ENCODE measurements at places on chromosomes 2 and 18.

DNA sequence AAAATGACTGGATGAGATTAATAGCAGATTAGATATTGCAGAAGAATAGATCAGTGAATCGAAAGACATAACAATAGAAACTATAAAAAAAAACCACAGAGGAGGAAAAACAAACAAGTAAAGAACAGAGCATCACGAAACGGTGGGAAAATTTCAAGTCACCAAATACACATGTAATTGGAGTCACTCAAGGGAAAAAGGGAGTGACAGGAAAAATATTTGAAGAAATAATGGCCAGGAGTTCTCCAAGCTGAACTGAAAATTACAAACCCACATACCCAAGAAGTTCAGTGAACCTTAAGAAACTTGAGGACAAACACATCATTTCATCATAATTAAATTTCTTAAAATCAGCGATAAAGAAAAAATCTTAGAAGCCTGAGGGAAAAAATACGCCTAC, 11.0 kb upstream of the IL1R1 start:
- DNase-seq = no peak

GRCh38 chr2:174815526-174815925, 51.3 kb upstream of the CHRNA1 start:
- DNase-seq = no peak

DNA sequence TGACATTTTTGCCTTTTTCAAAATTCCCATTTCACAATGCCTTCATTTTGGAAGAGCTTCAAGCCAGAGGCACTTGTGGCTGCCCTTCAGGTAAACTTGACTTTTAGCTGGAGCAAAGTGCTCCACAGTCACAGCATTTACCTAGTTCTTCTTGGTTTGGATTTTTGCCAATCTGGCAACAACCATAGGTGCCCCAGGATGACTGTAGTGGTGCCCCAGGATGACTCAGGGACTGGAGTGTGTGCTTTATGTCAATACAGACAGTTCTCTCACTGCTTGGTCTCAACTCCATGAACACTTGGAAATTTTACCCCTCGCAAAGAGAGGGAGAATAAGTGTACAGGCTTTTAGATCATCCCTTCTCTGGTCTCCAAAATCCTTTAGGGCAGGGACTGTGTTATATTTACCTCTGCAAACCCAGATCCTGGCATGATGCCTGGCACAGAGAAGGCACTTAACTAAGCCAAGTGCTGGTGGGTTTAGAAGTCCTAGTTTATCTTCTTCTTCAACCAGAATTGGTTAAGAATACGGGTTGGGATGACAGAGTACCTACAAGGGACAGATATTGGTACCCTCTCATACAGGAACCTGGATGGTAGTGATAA, 15.3 kb upstream of the PTPN4 start:
- DNase-seq = peak; percentile 47

- no peak for DNase-seq
These were observed 10.6 kb downstream of the PDE1A start for GRCh38 chr2:182416191-182416590.

GRCh38 chr2:75605770-75606529, 40.6 kb upstream of the MRPL19 start:
- DNase-seq = no peak

DNA sequence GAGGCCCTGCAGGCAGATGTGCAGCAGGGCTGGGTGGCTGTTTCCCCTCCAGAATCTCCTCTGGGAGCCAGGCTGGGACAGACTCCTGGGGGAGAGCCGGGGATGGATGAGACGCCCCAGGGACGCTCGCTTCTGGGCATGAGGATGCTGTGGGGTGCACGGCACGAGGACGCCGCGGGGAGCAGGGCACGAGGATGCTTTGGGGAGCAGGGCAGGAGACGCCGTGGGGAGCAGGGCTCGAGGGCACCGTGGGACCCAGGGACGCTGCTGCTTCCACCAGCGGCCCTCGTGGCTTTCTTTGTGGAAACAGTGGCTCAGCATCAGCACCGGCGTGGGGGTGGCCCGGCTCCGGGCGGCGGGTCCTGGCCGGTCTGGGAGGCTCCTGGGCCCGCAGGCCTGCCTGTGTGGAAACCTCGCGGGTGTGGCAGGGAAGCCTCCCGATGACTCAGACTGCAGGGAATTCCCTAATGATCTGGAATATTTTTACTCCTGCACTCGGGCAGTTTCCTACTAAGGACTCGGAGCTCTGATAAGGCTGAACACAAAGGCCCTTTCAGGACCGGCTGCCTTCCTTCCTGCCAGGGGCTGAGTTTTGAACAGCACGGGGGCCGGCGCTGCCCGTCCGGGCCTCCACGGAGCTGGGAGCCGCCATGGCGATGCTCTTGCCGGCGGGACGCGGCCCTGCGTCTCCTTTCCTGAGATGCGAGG, 62.6 kb downstream of the NFATC1 start:
- DNase-seq = no peak

GRCh38 chr2:36770542-36771287, 74.2 kb downstream of the VIT start:
- DNase-seq = peak; percentile 48

GRCh38 chr2:64391940-64392339, 62.0 kb upstream of the LGALSL start:
- no peak for DNase-seq

GRCh38 chr18:697800-698199, 14.6 kb downstream of the ENOSF1 start:
- DNase-seq = no peak

DNA sequence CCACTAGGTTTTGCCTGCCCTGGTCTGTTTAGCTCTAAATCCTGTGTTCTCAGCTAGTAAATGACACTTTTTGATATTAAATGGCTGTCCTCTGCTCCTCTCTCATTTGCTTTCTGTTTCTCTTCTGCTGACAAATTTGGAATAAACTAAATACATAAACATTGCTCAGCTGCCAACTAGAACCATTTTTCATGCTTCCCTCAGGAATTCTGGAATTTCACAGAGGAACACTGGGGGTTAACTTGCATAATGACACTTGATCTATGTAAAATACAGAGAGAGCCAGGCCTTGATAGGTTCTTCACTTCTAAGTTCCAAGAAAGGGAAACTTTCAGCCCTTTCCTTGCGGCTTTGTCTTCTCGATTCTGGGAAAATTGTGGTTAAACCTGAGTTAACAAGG, 450.6 kb upstream of the ST6GAL2 start:
- no peak for DNase-seq

- peak; percentile 49 for DNase-seq
These were observed 652 bp downstream of the PPM1B start for GRCh38 chr2:44169155-44169898.

DNA sequence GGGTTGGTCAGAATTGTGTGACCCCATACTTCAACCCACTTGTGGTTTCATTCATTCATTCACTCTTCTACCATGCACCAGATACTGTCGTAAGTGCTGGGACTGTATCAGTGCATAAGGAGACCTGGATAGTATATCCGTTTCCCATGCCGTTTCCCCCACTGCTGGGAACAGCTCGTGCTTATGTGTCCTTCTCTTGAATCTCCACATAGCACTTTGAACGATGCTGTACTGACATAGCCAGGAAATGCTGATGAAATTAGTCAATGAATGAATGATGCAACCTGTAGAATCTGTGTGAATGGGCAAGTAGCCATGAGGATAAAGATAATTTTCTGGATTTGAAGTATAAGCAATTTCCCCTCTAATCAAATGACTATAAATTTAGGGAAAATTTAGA, 276.1 kb downstream of the BCL2 start:
- DNase-seq = no peak

GRCh38 chr18:10863026-10863425, 286.3 kb downstream of the PIEZO2 start:
- no peak for DNase-seq

DNA sequence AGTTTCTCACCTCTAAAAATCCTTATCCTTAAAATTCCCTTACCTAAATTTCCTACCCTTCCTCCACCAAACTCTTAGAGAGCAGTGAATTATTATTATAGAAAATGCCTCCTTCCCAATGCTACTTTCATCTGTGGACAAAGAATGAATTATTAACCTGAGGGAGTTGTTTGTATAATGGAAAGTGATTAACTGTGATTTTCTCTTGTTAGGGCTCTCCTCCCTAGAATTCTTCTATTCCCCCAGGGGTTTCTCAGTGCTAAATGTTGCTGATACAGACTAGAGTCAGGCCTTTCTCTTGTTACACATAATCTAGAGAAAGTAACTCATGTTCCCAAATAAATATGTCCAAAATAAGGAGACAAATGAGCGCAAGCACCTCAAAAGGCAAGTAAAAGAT, 23.3 kb downstream of the EPB41L5 start:
- DNase-seq = no peak

- DNase-seq = no peak
These were observed 798.5 kb downstream of the SATB2 start for GRCh38 chr2:198659096-198659870.

DNA sequence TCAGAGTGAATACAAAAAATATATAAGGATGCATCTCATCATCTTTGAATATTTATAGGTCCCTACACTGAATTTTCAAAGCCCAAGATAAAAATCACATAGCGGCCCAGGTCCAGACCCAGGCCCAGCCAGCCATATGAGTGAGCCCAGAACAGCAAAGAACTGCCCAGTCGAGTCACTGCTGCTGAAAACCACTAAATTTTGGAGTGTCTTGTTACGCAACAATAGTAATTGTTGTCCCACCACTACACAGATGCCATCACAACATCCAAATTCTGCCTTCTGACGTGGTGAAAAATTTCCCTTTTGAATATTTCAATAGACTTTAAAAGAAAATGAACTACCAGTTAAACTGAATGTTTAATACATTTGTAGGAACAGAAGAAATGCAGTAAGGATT, 5.7 kb downstream of the C18orf32 start:
- DNase-seq = no peak

- no peak for DNase-seq
These were observed 15.3 kb downstream of the KYNU start for GRCh38 chr2:142892715-142893114.

GRCh38 chr2:73928963-73929347, 2.3 kb downstream of the DGUOK start:
- no peak for DNase-seq

GRCh38 chr2:136031711-136032110, 46.3 kb upstream of the DARS1 start:
- no peak for DNase-seq

GRCh38 chr2:222982010-222982908, 69.7 kb upstream of the KCNE4 start:
- peak; percentile 11 for DNase-seq

- DNase-seq = no peak
These were observed 40.2 kb downstream of the MAP4K4 start for GRCh38 chr2:101737478-101738255.

DNA sequence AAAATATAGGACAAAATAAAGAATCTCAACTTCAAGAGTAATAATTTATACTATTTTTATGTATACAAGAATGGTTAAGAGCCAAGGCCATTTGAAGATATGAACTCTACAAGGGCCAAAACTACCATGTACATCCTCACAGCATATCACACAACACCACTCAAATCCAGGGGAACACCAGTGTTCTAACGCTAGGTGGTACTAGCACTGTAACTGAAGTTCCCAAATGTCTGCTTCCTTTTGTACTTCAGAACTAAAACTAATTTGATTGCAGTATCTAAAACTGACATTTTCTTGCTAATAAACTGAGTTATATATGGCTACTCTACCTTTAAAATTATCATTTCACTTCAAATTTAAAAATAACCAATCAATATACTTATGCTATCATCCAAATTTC, 47.0 kb downstream of the REV1 start:
- DNase-seq = no peak
